ENCODE measurements at places on chromosomes 5 and 9.

- no peak for DNase-seq
Observed at GRCh38 chr5:179308563-179309382, 36.5 kb downstream of the ADAMTS2 start.

DNA sequence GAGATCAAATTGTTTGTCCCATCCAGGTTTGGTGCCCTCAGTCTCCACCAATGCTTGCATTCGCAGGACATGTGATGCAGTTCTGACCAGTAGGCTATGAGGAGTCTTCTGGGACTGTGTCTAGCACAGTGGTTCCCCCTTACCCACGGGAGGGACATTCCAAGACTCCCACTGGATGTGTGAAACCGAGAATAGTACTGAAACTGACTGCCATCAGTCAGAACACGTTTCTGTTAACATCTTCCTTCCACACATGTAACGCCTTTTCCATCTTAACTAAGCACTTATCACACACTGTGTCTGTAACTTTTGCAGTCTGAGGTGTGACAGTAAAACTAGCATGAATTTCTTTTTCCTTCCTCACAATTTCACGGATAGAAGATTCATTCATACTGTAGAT lies 74.7 kb downstream of the PTTG1 start:
- DNase-seq = no peak

DNA sequence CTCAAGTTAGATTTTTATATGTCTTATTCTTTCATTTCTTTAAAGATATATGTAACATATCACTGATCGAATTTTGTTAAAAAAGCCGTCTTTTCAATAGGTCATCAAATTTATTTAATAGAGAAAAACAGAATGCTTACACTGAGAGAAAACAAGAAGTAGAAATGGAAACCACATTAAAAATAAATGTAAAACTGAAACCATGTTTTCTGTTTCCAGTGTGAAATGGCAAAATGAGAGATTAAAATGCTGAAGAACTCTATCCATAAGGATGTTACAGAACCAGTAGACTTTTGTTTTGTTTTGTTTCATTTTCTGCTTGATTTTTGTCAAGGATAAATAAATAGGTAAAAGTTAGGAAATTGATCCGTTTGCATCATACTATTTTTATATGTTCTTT lies 210.1 kb downstream of the PRDM9 start:
- no peak for DNase-seq

DNA sequence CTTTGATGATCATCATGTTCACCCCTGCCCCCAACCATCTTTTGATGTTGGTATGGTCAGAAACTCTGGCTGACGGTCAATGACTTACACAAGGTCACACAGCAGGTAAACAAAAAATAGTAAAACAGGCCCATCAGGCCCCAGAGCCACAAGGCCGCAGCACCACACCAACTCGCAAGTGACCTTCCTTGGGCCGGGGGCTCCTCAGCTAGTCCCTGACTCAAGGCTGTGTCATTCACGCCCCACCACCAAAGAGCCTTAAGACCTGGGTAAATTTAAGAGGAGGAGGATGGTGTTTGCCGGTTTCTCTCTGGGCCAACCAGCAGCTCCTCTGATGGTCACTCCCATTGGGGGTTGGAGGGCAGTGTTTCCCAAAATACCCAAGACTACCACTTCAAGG lies 55.8 kb downstream of the PSMB7 start:
- DNase-seq = no peak

DNA sequence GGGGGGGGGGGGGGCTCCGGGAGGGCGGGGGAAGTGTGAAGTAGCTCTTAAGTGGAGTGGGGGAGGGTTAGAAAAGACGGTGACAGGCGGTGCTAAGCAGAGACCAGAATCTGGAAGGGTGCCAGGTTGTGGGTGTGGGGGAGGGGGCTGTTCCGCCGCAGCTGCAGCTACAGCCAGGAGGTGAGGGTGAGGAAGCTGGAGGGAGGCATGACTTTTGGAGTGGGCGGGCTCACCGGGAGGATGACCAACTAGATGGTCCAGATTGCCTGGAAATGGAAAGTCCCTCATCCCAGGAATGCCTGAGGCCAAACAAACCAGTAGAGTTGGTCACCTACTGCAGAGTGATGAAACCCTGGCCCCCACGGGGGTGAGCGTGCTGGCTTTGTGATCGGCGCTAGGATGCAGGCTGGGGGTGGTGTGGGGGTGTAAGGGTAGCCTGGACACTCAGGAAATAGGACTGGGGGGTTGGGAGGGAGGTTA lies 158.1 kb upstream of the SHB start:
- DNase-seq = peak; percentile 87

- no peak for DNase-seq
Observed at GRCh38 chr5:137071931-137072330, 427.2 kb downstream of the SPOCK1 start.

DNA sequence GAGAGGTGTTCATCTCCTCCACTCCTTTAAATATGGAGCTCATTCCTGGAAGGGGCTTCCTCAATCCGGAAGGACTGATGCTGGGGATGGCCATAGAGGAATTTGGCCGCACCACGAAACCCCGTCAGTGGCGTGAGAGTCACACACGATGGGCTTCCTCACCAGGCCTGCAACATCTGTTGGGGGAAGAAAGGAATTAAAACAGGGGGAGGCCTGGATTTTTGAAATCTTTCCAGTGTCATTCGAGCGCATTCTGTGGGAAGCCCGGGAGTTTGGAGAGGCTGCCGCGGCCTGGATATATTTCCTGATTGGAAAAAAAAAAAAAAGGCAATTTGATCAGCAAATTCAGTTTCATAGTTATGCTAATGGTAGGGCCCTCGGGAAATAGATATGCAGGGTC lies 76.3 kb upstream of the ORM1 start:
- DNase-seq = no peak

DNA sequence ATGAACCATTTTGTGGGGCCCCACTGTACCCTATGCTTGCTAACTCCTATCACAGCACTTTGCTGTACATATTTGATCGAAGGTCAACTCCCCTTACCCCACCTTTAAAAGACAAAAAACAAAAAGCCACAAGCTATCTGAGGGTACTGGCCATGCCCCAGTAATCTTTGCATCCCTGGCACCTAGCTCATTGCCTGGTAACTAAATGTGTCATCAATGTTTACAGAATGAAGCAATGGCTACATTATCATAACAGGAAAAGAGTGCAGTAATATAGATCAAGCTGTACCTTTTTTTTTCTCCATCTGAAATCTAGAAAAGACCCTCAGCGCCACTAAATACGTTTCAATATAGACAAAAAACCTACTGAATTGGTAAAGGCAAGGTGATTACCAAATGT lies 188.0 kb downstream of the ELAVL2 start:
- DNase-seq = no peak

GRCh38 chr9:107739601-107740082 lies 250.1 kb upstream of the KLF4 start:
- DNase-seq = no peak

GRCh38 chr9:33196736-33197135 lies 29.6 kb upstream of the B4GALT1 start:
- DNase-seq = no peak

DNA sequence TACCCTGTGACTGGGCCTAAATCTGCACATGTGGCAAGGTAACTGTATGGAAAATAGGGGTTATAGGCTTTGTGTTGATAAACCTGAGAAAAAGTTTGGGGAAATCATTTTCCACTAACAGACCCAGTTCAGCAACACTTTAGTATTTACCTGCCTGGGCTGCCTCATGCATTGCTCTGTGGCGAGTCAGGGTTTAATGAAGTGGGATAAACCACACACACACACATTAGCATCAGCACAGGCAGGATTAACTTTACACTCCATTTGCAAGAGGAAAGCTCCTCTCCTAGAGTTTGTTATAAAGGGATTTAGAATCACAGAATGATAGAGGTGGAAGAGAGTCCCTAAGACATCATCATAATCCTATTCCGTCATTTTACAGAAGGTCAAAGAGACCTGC lies 20.0 kb upstream of the ZCCHC7 start:
- no peak for DNase-seq

- DNase-seq = no peak
Observed at GRCh38 chr5:44278469-44278868, 110.8 kb downstream of the FGF10 start.

DNA sequence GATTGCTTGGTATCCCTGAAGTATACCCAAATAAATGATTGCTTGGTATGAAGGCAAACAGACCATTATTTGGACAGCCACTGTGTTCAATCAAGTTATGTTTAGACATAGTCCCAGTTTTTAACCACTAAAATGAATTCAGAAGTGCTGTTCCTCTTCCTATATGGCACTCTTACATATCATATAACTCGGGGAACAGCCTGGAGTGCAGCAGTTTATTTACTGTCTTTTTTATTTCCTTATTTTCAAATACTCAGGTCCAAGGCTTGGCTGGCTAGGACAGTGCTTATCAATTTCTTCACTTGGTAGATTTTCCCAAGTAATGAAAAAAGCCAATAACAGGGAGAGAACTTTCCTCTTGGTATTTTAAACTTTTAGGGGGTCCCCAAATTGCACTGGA lies 58.6 kb upstream of the CCDC112 start:
- DNase-seq = no peak

GRCh38 chr9:124453586-124454191 lies 3.4 kb downstream of the ADGRD2 start:
- DNase-seq = no peak
